ENCODE measurements at places on chromosomes 11 and 22.

DNA sequence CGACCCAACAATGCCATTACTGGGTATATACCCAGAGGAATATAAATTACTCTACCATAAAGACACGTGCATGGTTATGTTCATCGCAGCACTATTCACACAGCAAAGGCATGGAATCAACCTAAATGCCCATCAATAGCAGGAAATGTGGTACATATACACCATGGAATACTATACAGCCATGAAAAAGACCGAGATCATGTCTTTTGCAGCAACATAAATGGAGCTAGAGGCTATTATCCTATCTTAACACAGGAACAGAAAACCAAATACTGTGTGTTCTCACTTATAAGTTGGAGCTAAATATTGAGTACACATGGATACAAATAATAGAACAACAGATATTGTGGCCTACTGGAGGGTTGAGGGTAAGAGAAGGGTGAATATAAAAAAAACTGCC, 3.5 kb downstream of the OR2D2 start:
- DNase-seq: no peak

- DNase-seq: no peak
These were observed 33.7 kb upstream of the MYRF start for GRCh38 chr11:61718621-61719302.

GRCh38 chr22:25159028-25159427, 40.6 kb upstream of the CRYBB3 start:
- DNase-seq: no peak

GRCh38 chr11:78607696-78608095, 33.0 kb upstream of the NARS2 start:
- no peak for DNase-seq

GRCh38 chr11:7021318-7021717, 1.0 kb downstream of the NLRP14 start:
- no peak for DNase-seq

Data from KBM-7 (cell line).